ENCODE measurements at places on chromosomes 1 and 21.

GRCh38 chr1:223008808-223009207 lies 134.2 kb downstream of the TLR5 start:
- DNase-seq = no peak

DNA sequence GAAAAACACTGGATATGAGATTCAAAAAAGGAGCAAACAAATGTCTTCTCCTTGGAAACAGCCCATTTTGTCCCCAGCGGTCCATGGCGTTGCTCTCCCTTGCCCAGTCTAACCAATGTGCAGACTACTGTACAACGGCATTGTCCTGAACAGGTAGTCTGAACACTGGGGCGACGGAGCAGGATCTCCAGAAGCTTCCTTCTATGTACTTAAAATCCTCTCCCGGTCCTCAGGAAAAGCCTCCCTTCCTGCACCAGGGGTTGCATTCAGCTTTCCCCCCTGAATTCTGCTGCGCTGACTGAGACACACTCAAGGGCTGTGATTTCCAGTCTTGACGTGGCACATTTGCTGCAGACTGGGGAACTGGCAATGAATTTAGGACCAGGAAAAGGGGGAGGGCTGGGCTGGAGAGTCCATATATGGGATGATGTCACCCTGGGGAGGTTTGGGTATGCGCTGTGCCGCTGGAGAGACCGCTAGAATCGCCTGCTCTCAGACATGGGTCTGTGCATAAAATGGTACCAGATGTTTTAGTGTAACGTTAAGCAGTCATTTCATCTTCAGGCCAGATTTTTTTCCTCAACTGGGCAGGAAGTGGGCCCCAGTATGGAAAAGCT lies 275.9 kb upstream of the C1orf105 start:
- peak; percentile 96 for DNase-seq

GRCh38 chr1:37651803-37652202 lies 17.1 kb upstream of the RSPO1 start:
- DNase-seq = no peak

- DNase-seq = no peak
These were observed 137.2 kb downstream of the DHRS3 start for GRCh38 chr1:12480748-12481362.

DNA sequence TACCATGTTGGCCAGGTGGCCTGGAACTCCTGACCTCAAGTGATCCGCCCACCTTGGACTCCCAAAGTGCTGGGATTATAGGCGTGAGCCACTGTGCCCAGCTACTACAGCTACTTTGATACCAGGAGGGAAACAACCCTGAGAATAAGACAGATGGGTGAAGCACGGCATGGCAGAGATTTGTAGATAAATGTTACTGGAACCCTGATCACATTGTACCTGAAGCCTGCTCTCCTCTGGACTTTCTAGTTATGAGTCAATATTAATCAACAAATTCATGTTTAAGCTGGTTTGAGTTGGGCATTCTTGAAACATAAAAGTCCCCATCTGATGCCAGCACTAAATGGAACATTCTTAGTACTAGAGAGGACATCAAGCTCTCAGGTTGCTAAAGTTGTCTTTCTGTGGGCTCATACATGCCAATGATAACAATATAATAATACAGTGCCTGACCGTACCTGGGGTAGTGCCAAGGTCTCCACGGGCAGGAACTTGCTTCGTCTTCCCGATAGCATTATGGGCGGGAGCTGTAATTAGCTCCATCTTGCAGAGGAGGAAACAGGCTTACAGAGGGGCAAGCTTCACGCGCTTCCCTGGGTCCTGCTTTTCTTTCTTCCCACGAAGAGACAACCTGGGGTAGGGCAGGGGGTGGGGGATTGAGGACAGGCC lies 30.7 kb upstream of the SLC19A1 start:
- peak; percentile 35 for DNase-seq

DNA sequence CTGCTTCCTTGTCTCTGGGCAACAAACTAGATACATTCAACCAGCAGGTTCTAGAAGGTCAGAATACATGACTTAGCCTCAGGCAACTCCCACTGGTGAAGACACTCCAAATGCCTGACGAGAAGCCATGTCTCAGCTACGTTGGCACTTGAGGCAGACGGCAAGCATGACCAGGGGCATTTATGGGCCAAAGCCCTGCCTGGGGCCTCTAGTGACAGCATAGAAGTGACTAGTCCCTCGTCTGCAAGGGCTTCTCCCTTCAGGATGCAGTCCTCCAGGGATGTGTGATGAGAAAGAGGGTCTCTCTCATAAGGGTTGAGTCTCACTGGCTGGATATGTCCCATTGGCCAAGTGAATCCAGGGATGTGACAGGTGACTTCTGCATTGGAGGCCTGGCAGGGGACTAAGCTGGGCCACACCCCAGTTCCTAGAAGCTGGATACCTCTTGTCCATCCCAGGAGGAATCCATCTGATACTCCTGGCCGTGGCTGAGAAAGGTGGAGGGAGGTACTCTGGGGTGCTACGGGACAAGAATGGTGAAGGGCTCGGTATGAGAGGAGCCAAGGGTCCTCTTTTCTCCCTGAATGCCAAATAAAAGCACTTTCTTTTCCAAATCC lies 148.6 kb upstream of the HMGB4 start:
- DNase-seq = no peak

GRCh38 chr1:225700889-225701465 lies 48.1 kb upstream of the ENAH start:
- DNase-seq = no peak

DNA sequence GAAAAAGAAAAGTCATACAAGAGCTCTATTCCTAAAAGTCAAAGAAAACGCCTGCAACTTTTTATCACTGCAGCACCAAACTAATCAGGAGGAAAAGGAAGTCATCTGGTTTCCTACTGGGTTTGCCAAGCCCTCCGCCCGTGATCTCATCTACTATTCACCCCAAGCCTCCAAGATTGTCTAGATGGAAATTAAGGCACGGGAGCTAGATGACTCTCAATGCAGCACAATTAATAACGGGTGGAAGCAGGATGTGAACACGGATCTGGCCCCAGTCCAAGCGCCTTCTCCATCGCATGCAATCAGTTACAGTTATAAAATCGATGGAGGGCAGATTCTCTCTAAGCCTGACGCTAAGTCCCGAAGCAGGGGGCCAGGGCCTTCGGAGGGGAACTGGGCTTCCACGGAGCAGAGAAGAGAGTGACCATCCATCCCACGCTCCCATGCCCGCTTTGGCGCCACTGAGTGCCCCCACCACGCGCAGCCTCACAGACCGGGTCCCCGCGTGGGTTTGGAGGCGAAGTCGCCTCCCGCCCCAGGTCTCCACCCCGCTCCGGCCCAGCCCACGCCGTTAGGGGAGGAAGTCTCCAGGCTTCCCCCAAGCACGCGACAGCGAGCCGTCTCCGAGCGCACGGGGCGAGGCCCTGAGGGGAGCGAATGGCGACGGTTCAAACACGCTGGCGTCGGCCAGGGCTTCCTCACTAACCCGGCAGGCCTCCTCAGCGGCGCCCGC lies 1.8 kb downstream of the HSF2BP start:
- DNase-seq = no peak

DNA sequence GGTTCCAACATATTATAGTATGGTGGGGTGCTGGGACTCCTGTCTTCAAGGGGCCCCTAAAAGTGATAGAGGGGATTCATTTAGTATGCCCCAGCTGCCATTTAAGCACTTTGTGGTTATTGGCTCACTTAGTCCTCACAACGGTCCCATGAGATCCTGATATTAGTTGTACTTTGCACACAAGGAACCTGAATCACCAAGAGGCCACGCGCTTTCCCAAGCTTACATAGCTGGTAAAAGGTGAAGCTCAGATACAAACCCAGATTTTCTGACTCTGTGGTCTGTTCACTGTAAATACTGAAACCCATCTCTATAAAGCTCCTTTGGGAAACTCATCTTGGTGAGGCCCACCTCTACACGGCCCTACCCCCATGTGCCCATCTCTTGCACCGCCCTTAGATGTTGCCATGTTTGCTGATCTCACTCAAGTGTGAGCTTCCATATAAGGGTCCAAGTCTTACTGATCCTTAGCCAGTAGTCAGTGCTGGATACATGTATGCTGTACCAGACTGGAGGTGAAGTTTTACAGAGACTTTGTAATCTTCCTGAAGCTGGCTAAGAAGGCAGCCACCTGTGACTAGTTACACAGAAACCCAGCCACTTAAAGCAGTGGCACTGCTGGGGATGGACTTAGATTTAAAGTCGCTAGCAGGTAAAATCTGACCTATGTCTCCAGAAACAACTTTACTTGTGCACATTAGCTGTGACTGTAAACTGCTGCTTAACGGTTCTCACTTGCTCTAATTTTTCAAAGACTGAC lies 124.4 kb upstream of the HOOK1 start:
- DNase-seq = no peak

DNA sequence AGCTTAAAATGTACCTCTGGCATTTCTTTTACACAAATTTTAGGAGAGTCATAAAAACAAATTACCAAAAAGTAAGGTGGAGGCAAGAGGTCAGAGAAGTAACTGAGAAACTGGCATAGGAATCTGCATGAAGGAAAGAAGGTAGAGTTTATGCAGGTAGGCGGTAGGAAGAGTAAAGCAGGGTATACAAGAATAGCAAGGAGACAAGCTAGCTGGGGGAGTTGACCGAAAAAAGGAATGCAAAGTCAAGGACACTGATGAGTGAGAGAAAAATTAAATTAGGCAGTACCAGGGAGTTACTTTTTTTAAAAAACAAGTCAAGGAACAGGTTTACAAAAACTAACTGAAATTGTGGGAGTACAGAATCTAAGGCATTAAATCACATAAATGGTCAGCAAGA lies 56.0 kb downstream of the FOXJ3 start:
- no peak for DNase-seq

GRCh38 chr1:233295975-233296322 lies 424 bp upstream of the PCNX2 start:
- no peak for DNase-seq

- DNase-seq = no peak
These were observed 182.6 kb downstream of the MRPL39 start for GRCh38 chr21:25424634-25425033.

DNA sequence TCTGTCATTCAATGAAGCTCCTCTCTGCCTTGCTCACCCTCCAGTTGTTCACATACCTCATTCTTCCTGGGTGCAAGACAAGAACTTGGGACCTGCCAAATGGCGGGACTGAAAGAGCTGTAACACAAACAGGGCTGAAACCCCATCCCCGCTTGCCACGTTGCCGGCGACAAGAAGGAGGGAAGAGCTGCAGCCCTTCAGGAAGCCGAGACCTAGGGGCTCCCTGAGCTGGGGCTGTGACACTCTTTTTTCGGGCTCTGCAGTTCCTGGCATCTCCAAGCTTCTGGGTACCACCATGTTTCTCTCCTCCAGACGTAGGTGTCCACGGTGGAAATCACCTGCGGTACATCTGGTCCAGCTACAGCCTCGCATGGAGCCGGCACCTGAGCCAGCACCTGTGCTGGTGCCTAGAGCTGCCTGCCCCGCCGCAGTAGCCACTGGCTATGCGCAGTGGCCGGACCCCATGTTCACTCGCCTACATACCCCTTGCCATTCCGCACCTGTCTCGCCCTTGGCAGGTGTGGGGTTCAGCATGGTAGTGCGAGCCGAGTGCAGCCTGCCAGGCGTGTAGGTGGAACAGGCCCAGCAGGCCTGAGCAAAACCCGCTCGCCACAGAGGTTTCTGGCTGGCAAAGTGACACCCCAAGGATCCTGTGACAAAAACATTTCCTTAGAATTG lies 367.0 kb upstream of the NEGR1 start:
- DNase-seq = no peak

- DNase-seq = no peak
These were observed 61.4 kb upstream of the HMCN1 start for GRCh38 chr1:185672719-185673360.

GRCh38 chr1:63950023-63950422 lies 176.2 kb downstream of the ROR1 start:
- no peak for DNase-seq

DNA sequence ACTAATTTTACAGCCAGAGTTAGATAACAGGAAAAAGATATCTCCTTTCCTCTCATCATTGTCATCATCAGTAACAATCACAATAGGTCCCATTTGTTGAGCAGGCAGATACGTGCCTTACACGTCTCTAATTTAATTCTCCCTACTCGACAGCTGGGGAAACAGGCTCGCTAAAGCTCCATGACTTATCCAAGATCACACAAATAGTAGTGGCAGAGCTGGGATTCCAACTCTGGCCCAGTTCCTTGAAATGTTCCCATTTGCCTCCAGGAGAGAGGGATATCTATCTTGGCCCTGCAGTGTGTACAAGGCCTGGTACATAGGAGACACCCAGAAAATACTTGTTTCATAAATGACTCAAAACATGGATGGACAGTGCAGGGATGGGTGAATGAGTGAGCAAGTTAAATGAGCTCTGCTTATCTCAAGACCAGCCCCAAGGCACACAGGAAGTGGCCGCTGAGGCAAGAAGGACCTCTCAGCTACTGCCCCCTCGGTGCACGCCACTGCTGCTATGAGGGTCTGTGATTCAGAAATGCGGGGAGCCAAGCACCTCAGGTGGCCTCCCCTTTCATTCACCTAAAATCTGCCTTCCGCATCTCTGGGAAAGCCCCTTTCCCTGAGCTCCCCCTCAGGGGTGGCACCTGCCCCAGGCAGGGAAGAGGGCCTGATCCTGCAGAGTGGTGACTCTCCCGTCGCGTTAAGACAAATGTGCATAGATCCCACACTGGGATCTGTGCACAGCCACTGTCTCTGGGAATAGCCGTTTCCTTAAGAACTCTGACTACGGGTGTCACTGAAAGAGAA lies 3.6 kb downstream of the KCNN3 start:
- DNase-seq = no peak

- DNase-seq = no peak
These were observed 410.7 kb downstream of the SIPA1L2 start for GRCh38 chr1:232218955-232219865.

- DNase-seq = no peak
These were observed 220.6 kb upstream of the PLD5 start for GRCh38 chr1:242745079-242745478.

- DNase-seq = no peak
These were observed 109.8 kb downstream of the TOMM20 start for GRCh38 chr1:235018720-235019444.

DNA sequence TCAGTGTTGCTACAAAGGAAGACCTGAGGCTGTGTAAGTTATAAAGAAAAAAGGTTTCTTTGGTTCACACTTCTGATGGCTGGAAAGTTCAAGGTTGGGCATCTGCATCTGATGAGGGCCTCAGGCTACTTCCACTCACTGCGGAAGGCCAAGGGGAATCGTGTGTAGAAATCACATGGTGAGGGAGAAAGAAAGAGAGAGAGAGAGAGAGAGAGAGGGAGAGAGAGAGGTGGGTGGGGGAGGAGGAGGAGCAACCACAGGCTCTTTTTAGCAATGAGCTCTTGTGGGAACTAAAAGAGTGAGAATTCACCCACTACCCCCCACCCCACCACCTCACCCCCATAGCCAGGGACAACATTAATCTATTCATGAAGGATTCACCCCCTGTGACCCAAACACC lies 59.9 kb downstream of the CLSTN1 start:
- DNase-seq = no peak

DNA sequence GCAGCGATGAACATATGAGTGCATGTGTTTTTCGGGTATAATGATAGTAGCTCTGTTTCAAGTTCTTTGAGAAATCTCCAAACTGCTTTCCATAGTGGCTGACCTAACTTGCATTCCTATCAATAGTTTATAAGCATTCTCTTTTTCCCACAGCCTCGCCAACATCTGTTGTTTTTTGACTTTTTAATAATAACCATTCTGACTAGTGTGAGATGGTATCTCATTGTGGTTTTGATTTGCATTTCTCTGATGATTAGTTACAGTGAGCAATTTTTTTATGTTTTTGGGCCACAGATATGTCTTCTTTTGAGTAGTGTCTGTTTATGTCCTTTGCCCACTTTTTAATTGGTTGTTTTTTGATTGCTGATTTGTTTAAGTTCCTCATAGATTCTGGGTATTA lies 10.6 kb upstream of the RUNX1 start:
- DNase-seq = no peak
